ENCODE measurements at places on chromosomes 11 and 22.

DNA sequence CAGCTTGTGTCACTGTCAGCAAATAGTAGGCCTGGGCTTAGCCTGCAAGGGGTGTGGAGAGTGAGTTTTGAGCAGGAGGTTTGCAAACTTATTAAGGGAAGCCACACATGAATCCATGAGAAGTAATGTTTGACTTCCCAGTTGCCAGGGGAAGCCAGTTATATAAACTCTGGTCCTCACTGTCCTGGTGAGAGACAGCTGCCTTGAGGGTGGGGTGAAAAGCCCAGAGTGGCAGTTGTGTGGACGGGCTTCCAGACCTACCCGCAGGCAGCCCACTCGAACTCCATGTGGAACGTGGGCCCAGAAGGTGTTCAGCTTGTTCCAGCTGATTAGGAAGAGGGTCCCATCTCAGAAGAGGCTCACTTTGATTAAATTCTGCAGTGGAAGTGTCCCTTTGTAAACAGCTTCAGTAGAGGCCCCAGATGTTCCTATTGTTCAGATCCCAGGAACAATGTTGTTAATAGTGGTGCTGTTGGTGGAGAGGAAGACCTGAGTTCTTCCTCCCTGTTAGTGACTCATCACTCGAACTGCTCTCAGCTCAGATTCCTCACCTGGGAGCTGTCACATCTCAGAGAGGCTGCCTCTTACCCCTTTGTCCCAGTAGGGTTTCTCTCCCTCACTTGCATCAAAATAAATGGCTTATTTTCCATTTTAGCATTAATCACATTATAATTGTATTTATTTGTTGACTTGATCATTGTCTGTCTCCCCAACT, 63.4 kb downstream of the GRAMD1B start:
- DNase-seq = no peak

DNA sequence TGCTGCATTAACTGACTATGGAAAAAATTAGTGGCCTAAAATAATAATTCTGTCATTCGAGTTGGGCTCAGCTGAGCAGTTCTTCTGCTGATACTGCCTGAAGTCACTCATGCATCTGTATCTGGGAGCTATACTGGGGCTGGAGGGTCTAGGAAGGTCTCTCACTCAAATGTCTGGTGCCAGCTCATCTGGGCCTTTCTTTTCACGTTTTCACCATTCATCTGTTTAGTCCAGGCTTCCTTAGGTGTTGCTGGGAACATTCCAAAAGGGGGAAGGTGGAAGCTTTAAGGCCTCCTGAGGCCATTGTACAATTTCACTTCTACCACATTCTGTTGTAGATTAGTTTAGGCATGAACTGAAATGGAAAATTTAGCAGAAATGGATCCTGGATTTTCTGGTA, 28.0 kb downstream of the YAP1 start:
- DNase-seq = no peak

GRCh38 chr22:39718921-39719475, 148.4 kb downstream of the CACNA1I start:
- DNase-seq = no peak

DNA sequence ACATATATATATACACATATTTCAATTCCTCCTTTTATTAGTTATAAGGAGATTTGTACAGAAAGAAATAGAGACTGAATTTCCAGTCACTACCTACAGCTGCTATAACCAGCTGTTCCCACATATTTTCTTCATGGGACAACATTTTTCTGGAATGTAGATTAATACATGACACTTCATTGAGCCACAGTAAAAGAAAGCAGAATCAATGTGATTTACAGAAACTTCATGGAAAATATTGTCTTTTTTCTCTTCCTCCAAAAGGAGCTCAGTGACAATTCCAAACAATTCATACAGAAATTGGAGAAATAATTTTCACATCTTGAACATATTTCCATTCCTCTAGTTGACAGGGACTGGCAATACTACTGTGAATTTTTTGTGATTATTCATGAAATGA, 249.2 kb downstream of the DLG2 start:
- no peak for DNase-seq

GRCh38 chr11:64869571-64870175, 8.7 kb downstream of the EHD1 start:
- no peak for DNase-seq

- no peak for DNase-seq
Observed at GRCh38 chr11:130122141-130122575, 37.4 kb upstream of the ST14 start.

DNA sequence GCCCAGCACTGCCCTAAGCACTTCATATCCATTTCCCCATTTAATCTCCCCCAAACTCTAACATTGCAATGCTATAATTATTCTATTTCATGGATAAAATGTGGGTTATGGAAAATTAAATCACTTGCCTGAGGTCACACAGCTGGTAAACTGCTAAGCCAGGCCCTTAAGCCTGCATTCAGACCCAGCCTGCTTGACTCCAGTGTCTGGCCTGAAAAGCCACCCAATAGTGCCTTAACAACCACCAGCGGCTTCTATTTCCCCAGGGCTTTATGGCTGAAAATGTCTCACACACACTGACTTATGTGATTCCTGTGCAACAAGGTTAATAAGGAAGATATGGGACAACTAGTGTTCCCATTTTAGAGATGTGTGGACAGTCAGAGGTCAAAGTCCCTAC, 178.5 kb upstream of the SNX19 start:
- no peak for DNase-seq

- no peak for DNase-seq
Observed at GRCh38 chr11:85866137-85866827, 11.1 kb downstream of the CCDC83 start.

GRCh38 chr11:60926500-60926899, 2.2 kb downstream of the TMEM132A start:
- DNase-seq = no peak

- peak; percentile 89 for DNase-seq
Observed at GRCh38 chr22:50731811-50732624, 6.0 kb upstream of the ACR start.
